Muscle of leg (tissue), 16 donors: ENCODE measurements at places on chromosomes 5 and 9. TPM values are rescaled to one million over a fixed set of nuclear protein-coding genes. Genes with fewer than 3 reads are reported as not detected.

GRCh38 chr5:60510049-60510448, 189.9 kb downstream of the DEPDC1B start:
- peaks cover 11% of the 10 kb centered on the region for H3K4me1 ChIP-seq
- no peaks in the 10 kb centered on the region for H3K27me3 ChIP-seq
- no peak overlapping the region for H3K27ac ChIP-seq
- H3K4me3 ChIP-seq = no peak overlapping the region

DNA sequence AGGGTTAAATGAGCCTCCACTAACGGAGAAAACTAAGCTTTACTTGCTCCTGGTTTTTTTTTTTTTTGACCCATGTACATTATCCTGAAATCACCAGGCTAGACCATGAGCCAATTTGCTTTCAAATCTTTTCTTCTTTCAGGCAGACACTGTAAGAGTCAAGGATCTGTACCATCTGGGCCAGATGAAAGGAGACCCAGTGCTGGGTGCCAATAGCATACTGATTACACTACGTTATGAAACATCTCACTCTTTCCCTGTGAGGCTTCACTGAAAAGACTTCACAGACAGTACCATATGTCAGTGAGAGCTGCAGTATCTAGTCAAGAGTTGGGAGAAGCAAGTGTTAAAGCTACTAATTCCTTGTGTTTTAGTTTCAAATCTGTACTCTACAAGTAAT, 161.2 kb upstream of the PTPRD start:
- no peaks in the 10 kb centered on the region for H3K4me1 ChIP-seq
- H3K4me3 ChIP-seq = no peak overlapping the region

DNA sequence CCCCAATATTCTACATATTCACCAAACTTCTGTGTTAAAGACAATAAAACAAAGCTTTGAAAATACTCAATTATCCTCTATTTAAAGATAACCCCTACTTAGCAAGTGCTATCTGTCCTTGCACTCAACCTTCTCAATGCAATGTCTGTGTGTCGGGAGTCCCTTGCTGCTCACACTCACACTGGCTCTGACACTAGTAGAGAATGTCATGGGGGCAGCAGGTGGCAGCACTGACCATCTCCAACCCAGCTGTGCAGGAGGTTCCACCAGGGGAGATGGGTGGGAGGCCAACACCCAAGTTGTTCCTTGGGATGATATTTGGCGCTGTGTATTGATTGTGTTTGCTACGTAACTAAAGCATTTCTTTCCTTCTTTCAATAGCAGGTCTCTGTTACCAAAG, 59.4 kb upstream of the SIMC1 start:
- no peak for DNase-seq
- peaks cover 21% of the 10 kb centered on the region for H3K27me3 ChIP-seq
- no peaks in the 10 kb centered on the region for H3K4me1 ChIP-seq
- no peaks in the 10 kb centered on the region for H3K36me3 ChIP-seq

GRCh38 chr5:161034451-161034850, 182.4 kb upstream of the ATP10B start:
- DNase-seq = peak; percentile 13
- no peaks in the 10 kb centered on the region for H3K4me1 ChIP-seq
- no peak overlapping the region for H3K27ac ChIP-seq
- no peaks in the 10 kb centered on the region for H3K27me3 ChIP-seq

DNA sequence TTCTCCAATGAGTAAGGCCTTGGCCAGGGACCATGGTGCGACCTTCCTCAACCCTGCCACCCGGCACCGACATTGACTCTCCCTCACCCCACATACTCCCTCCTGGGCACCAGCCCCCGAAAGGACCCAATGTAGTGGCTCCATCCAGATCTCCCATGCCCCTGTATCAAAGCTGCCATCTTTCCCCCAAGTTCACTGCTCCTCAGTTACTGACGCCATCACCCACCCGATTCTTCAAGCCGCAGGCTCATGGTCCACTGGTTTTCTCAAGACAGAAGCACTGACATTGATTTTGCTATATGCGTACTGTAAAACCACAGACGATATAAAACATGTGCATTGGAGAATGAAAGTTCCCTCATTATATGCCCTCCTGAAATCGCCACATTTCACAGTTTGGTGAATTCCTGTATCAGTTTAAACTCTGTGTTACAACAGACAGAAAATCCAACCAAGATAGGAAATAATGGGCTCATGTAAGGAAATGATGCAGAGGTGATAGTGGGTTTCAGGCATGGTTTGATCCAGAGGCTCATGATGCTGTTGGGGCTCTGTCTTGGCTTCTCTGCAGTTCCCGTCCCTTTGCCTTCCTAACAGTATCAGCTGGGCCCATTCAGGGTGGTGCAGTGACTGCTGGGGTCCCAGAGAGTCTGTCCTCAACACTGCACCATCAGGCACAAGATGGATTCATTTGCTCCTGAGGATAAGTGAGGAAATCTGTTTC, 207.3 kb upstream of the IER5L start:
- H3K36me3 ChIP-seq = no peaks in the 10 kb centered on the region
- H3K27ac ChIP-seq = no peak overlapping the region
- H3K27me3 ChIP-seq = no peaks in the 10 kb centered on the region
- H3K4me1 ChIP-seq = peaks cover 20% of the 10 kb centered on the region
- DNase-seq = no peak

DNA sequence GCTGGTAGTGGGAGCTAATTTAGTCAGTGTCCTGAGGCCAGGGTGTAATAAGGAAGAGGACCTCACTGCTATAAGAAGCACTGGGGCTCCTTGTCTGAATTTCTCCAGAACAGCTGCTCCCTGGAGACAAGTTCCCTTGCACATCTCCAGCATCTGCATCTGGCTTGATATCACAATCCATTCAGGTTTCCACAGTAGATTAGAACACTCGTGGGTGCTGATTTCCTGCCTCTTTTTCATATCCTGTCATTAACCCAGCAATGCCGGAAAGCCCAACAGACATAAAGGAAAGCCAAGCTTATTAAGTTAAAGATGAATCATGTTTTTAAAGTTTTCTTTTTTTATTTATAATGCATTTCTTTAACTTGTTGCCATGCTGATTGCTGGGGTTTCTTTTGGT, 232.3 kb upstream of the WWC1 start:
- H3K27me3 ChIP-seq = no peaks in the 10 kb centered on the region
- peak; percentile 9 for DNase-seq
- no peak overlapping the region for H3K27ac ChIP-seq
- H3K4me3 ChIP-seq = no peak overlapping the region

- no peak overlapping the region for H3K4me3 ChIP-seq
- no peak for DNase-seq
- H3K27me3 ChIP-seq = no peaks in the 10 kb centered on the region
- no peaks in the 10 kb centered on the region for H3K4me1 ChIP-seq
Observed at GRCh38 chr5:91484662-91485061, 101.5 kb upstream of the ARRDC3 start.

DNA sequence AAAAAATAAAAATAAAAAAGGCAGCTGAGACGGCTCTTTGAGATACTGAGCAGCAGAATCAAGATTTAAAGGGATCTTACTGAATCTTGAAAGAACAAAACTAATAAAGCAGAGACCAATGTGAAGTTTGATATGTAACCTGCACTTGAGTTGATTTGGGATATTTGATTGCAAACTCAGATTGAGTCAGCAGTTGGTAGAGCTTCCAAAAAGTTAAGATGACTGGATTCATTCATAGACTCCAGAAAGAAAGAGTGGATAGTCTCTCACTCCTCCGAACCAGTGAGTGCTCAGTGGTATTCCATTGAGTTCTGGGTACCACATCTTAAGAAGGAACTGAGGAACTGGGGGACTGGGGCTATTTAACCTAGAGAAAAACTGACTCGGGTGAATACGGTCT, 52.7 kb upstream of the TESK1 start:
- H3K4me1 ChIP-seq = peaks cover 24% of the 10 kb centered on the region
- no peak for DNase-seq
- no peak overlapping the region for H3K4me3 ChIP-seq
- peak overlapping the region; percentile 75 for H3K27ac ChIP-seq

DNA sequence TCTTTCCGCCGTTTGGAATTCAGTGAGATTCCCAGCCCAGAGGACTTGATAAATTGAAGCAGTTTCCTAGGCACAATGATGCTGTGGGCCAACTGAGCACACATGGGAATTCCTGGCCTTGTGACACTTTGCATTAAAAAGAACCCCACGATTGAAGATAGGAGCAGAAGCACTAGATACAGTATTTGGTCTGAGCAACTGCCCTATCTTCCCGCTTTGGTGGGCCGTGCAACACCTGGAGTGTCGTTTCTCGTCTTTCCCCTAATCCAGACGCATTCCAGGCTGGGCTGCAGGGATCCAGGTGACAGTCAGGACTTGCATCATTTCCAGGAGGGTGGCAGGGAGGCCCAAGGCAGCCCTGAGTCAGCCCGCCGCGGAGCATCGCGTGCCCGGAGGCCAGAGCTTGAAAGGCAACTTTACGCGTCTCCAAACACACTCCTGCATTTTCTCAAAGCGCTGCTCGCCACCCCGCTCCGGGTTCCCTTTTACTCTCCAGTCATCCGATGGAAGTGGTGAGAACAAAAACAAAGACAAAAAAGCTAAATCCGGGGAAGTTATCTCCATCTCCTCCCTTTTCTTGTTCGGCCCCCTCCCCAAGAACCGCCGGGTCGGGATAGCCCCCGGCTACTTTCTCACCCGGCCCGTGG, 753 bp upstream of the STC2 start:
- H3K4me3 ChIP-seq = peak overlapping the region; percentile 65
- H3K27me3 ChIP-seq = peaks cover 54% of the 10 kb centered on the region
- H3K4me1 ChIP-seq = peaks cover 44% of the 10 kb centered on the region
- H3K27ac ChIP-seq = peak overlapping the region; percentile 63
- H3K36me3 ChIP-seq = no peaks in the 10 kb centered on the region
- DNase-seq = no peak

GRCh38 chr9:134443174-134444037, 117.2 kb downstream of the RXRA start:
- no peak overlapping the region for H3K4me3 ChIP-seq
- peaks cover 41% of the 10 kb centered on the region for H3K4me1 ChIP-seq
- no peak overlapping the region for H3K27ac ChIP-seq
- peaks cover 7% of the 10 kb centered on the region for H3K36me3 ChIP-seq

DNA sequence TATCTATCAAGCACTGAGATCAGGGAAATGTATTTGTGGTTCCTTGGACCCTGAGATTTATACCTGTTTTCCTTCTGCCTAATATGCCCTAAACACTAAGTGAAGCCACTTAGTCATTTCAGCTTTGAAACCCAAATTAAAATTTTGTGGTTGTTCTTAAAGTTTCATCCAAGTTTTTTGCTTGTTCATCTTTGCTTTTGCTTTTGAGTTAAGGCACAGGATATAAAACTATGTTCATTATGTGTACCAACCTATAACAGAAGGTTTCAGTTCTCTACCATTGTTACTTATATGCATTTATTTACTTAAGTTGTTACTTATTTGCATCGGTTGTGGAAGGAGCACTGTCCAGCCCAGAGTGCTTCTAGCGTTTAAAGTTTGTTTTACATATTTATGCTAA, 382.3 kb downstream of the PTPRD start:
- H3K4me1 ChIP-seq = no peaks in the 10 kb centered on the region
- no peak overlapping the region for H3K27ac ChIP-seq
- DNase-seq = no peak
- H3K27me3 ChIP-seq = no peaks in the 10 kb centered on the region

GRCh38 chr5:165242646-165243045, 1737.2 kb downstream of the MAT2B start:
- no peak overlapping the region for H3K4me3 ChIP-seq
- no peaks in the 10 kb centered on the region for H3K4me1 ChIP-seq
- H3K27me3 ChIP-seq = no peaks in the 10 kb centered on the region
- no peaks in the 10 kb centered on the region for H3K36me3 ChIP-seq

- no peaks in the 10 kb centered on the region for H3K36me3 ChIP-seq
- no peaks in the 10 kb centered on the region for H3K27me3 ChIP-seq
- DNase-seq = no peak
- H3K27ac ChIP-seq = peak overlapping the region; percentile 42
Observed at GRCh38 chr5:67194166-67194565, 2.4 kb downstream of the CD180 start.

DNA sequence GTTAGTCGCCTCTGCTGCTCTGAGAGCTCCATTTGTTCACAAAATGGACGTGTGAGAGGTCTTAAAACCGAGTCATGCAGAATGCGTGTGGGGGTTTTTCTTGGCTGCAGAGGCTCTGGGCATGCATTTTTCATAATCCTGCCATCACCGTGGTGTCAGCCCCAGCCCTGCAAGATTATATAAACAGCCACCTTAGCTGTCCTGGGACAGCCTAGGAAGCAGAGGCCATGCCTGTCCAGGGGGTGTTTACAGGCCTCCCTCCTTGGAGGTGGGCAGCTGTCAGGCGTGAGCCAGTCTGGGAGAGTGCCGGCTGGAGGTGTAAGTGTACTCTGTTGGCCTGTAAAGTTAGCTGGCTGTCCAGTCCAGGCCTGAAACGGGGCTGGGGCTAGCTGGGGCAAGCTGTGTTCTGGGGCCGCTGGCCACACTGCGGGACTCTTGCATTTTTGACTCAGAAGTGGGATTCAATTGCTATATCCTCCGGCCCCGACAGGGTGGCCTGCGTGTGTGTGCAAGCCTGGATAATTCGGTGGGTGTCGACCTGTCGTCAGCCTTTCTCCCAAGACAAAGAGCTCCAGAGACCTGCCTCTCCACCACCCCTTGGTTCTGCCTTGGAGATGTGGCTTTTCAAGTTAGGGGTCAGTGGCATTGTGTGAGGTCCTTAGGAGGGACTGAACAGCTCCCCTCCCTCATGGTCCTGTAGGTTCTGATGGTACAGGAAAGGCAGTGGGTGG, 2.4 kb downstream of the WNK2 start:
- H3K4me3 ChIP-seq = no peak overlapping the region
- peaks cover 33% of the 10 kb centered on the region for H3K4me1 ChIP-seq
- no peak overlapping the region for H3K27ac ChIP-seq
- H3K36me3 ChIP-seq = no peaks in the 10 kb centered on the region

DNA sequence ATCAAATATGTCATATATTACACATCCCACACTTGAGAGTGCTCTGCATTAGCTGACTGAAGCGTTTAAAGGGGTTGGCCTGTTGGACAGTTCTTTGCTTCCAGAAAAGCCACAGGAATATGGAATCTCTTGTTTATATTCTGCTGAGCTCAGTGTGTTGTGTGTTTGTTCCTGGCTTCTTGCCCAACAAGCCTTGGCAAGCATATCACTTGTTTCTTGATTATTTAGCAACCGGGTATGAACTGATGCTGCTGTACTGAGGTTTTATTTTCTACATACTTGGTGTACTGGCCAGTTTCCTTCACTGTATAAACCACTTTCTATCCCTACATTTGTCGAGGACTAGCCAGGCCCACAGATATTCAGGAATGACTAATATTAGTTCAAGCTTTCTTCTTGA, 378.9 kb downstream of the KCTD16 start:
- no peaks in the 10 kb centered on the region for H3K27me3 ChIP-seq
- DNase-seq = peak; percentile 83
- no peak overlapping the region for H3K27ac ChIP-seq
- H3K4me1 ChIP-seq = no peaks in the 10 kb centered on the region

Gene SPATA31A3
- not detected for polyA plus RNA-seq

Gene LHX2
- polyA plus RNA-seq = 0.68 TPM

Gene RASGRF2
- 0.74 TPM for polyA plus RNA-seq

Gene SLC24A2
- 0.50 TPM for polyA plus RNA-seq

Gene KCNV2
- polyA plus RNA-seq = 0.20 TPM

Gene CNOT6
- 25.2 TPM for polyA plus RNA-seq

Gene FAM81B
- polyA plus RNA-seq = 5.4 TPM

Gene SLC6A19
- 0.09 TPM for polyA plus RNA-seq

Gene TTC39B
- 2.6 TPM for polyA plus RNA-seq

Gene RGS3
- polyA plus RNA-seq = 56.4 TPM

Gene LCN10
- polyA plus RNA-seq = 10.5 TPM
